ENCODE measurements at places on chromosomes 12 and 14.

DNA sequence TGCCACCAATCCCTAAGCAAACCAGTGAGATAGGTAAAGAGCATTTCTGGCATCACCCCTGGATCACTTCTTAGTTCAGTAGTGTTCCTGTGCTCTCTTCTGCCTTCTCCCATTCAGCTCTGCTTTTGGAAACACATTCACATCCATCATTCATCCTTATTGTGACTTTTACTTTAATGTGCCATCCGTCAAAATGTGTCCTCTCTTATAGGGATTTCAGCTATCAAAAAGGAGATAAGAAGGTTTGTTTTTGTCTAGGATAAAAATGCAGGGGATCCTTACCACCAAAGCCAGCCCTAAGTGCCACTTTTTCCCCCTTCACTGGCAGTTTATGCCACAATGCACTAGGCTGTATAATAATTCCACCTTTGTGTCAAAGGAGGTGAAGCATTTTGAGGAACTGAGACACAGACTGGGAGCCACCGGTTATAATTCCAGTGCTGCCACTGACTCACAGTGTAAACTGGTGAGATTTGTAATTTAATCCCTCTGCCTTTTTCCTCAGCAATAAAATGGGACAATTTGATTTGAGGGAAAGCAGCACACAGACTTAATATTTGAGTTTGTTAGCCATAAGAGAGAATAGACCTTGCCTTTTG, 158.6 kb downstream of the PAX9 start:
- no peak for DNase-seq

GRCh38 chr12:89354612-89355067, 2.3 kb upstream of the DUSP6 start:
- DNase-seq = no peak

DNA sequence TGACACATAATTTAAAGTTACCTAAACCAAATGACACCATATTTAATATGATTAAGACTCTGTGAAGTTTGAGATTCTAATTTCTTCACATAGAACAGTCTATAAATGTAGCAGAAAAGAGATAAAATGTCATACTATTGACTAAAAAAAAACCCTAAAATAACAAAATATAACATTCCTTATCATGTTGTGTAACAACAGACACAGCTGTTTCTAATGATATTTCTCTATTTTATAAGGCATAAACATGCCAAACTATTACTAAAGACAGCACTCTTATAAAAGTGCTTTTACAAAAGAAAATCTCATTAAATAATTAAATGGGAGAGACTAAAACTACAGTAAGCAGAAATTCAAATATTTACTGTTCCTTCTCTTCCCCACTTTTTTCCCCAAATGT, 49.4 kb downstream of the NOVA1 start:
- no peak for DNase-seq

GRCh38 chr14:75371297-75371696, 56.5 kb upstream of the JDP2 start:
- no peak for DNase-seq

GRCh38 chr12:99418379-99418778, 229.2 kb upstream of the GARIN6 start:
- DNase-seq = no peak
